NCI-H1417 (cell line): ENCODE measurements at places on chromosomes 5 and 9.

DNA sequence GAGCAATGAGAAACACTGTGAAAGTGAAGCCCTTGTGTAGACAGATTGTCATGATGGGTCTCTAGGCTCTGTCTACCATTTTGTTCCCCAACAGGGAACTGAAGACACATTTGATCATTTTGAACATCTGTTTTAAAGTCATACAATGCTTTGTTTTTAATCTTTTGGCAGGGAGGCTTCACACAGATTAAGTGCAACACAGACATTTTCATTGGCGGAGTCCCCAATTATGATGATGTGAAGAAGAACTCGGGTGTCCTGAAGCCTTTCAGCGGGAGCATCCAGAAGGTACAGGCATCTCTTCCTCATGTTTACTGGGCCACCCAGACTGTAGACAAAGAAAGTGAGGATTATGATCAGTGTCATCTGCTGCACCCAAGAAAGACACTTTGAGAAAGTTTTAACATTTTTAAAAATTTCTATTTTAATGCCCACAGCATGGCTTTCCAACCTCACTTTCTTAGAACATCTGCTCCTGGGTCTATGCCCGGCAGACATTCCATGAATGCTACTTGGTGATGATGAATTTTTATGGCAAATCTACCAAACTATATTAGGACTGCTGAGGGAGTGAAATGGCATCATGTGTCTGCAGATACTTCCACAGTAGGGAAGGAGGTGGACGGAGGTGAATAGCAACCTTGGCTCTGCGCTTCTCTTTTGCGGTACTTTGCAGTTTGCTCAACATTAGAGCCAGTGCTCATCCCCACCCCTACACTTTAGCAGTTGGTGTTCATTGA lies 121.3 kb downstream of the LIFR start:
- no peak for DNase-seq

DNA sequence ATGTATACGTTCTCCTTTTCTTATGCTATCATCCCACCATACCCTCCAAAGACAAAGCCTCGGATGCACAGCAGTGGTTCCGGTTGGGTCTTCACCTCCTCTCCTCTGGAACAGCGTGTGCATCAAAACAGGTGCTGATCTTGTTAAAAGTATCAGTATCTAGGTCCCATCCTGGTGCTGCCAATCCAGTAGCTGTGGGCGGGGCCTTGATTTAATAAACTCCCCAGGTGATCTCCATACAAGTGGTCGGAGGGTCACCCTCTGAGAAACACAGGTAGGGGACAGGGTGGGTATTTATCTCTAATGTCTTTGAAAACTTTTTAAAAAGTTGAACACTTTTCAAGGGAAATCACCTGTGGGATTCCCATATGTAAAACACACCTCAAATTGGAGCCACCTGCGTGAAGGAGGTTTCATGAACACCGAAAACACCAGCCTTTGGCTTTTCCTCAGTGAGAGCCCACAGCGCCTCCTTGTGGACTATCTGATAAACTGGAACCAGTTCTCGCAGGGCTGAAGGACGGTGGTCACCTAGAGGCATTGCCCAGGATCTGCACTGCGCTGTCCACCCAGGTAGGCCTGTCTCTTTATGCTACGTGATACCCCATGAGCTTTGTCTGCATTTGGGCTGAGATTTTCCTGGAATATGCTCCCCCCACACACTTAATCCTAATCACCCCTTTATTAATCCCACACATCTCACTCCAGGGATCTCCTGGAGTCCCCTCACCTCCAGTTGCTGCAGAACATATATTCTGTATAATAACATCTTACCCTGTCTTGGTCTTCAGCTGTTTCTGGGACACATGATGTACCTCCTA lies 80.5 kb upstream of the EPB41L4B start:
- peak; percentile 55 for DNase-seq

- DNase-seq = no peak
These were observed 16.2 kb downstream of the COL5A1 start for GRCh38 chr9:134657666-134658377.

GRCh38 chr9:133113949-133114885 lies 6.8 kb downstream of the RALGDS start:
- DNase-seq = no peak

GRCh38 chr5:179559284-179560252 lies 9.2 kb downstream of the RUFY1 start:
- DNase-seq = peak; percentile 91

DNA sequence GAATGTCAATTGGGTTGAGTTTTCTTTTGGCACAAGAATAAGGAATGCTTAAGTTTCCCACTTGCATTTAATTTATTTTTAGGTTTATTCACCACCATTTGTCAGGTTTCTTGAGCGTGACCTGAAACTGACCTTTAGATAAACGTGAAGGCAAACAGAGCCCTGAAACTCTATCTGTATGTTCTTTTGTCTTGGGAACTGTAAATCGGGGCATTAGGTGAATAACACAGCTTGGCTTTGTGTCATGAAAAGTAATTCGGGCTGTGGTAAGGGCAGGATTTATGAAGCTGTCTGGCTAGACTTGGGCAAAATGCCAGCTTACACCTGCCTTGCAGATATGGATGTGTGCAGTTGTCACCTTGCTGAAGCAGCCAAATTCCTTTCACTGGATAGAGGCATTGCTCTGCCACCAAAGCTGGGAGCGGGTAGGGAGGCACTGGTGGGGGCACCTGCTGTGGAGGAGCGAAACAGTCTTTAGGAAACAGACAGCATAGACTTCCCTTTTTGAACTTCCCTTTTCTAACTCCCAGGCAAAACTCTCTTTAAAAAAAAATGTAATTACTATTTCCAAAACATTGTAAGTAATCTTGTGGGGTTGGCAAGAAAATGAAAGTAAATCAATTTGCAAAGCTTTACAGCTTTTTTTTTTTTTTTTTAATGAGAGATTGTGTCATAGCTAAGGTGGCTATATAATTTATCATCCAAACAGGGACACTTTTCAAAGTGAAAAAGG lies 545.2 kb downstream of the CSNK1G3 start:
- peak; percentile 55 for DNase-seq

GRCh38 chr9:92620845-92621244 lies 49.1 kb downstream of the IPPK start:
- no peak for DNase-seq

GRCh38 chr5:168449166-168449565 lies 37.1 kb upstream of the RARS1 start:
- DNase-seq = no peak

- peak; percentile 44 for DNase-seq
These were observed 2.1 kb downstream of the GPR150 start for GRCh38 chr5:95621839-95622629.

GRCh38 chr5:143402553-143403333 lies 743 bp downstream of the NR3C1 start:
- DNase-seq = peak; percentile 67

DNA sequence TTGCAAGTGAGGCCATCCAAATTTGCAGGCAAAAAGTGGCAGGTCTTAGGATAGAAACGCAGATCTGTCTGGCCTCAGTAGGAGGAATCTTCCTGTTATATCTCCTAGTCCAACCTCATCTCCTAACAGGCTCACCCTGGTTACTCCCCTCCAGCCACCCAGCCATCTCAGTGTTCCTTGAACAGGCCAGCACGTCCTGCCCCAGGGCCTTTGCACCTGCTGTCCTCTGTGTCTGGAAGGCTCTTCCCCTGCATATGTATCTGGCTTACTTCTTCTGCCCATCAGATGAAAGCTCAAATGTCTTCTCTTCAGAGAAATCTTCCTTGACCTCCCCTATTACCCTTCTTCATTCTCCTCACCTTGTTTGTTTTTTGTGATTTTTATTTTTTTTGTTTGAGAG lies 107.3 kb upstream of the ALDH1B1 start:
- no peak for DNase-seq

DNA sequence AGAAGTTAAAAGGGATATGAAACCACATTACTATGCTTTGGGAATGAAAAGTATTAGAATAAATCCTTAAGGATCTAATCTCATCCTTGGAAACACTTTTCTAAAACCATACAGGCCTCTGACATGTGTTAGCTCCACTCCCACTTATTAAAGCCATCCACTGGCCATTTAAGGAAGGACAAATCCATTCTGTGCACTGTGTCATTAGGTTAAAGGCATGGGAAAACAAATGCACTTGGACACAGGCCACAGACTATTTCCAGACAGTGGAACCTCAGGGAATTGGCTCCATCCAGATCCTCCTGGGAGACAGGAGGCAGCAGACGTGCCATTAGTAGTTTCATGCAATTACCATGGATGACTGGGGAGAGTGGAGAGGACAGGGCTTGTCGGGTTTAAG lies 454.9 kb downstream of the ENC1 start:
- peak; percentile 1 for DNase-seq

DNA sequence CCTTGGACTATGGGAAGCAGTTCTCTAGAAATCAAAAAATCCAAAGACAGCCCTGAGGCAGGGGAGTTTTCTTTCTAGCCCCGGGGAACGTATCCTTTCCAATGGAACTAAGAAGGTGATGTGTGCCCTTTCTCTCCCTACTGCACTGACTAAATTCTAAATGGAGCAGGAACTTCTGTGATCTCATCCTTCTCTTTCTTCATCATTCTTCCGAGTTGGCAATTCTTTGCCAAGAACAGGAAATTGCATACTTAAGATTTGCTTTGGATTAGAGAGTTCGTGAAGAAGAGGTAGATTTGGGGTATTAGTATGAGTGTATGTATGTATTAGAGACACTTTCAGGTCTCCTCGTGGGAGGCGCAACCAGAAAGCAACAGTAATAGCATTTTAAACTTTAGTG lies 178.0 kb upstream of the PIK3R1 start:
- no peak for DNase-seq

GRCh38 chr5:169521366-169521983 lies 62.1 kb upstream of the SPDL1 start:
- DNase-seq = no peak

DNA sequence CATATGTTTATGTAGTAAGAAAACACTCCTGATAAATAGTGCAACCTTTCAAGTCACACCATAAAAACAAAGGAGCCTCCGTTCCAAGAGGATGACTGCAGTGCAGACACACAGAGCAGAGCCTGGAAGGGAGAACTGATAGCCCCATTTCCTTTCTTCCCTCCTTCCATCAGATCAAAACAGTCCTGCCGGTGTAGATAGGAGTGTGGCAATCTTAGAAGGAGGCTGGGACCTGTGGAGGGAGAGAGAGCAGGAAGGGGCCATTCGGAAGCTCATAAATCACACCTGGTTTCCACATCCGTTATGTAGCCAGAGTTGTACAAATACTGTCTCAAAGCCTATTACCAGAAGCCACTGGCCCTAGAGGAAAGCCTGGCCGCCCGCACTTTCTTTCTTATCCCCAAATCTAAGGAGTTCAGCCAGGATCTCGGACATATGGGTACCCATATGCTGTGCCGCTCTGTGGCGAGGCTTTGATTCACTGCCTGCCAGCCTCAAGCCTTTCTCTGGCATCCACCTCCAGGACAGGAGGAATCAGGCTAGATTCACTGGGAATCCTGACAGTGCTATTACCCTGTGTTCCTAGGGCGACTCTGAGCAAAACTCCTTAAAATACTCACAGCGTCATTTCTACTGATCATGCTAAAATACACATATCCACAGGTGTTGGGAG lies 26.9 kb downstream of the DAP start:
- DNase-seq = no peak

DNA sequence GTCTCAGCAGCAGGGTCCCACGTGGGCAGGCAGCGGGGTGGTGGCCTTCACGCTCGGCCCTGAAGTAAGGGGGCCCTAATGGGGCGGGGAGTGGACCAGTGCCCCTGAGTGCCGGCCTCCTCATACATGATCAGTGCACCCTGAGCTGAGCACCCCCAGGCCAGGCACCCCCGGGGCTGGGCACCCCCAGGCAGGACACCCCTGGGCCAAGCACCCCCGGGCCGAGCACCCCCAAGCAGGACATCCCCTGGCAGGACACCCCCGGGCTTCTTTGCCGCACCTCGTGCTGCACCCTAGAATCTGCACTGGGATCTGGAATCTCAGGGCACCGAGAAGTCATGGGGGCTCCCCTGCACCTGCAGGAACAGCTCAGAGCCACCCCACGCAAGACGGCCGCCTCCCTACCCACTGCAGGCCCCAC lies 51.4 kb downstream of the EXD3 start:
- DNase-seq = no peak

- no peak for DNase-seq
These were observed 42.6 kb upstream of the TNFAIP8 start for GRCh38 chr5:119313197-119313596.

DNA sequence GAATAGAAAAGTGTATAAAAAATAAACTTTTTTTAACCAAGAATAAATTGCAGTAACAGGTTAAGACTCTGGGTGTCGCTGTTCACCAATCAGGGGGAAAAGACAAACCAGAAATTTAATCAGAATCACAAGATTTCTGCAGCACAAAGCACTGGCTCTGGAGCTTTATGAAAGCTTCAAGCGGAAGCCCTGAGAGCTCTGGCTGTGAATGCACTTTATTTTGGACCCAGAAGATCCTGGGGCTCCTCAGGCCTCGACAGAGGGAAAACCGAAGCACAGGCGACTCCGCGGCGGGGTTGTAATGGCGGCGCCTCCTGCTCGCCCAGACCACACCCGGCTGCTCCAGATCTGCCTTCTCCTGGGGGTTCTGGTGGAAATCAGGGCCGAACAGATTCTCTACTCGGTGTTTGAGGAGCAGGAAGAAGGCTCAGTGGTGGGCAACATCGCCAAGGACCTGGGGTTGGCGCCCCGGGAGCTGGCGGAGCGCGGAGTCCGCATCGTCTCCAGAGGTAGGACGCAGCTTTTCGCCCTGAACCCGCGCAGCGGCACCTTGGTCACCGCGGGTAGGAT lies at the start of gene PCDHGA4:
PCDHGA4 (plus strand) TSS at position 122 of the 570 bp plus-strand sequence; CDS start at position 209, 87 bp downstream.
- DNase-seq = no peak

DNA sequence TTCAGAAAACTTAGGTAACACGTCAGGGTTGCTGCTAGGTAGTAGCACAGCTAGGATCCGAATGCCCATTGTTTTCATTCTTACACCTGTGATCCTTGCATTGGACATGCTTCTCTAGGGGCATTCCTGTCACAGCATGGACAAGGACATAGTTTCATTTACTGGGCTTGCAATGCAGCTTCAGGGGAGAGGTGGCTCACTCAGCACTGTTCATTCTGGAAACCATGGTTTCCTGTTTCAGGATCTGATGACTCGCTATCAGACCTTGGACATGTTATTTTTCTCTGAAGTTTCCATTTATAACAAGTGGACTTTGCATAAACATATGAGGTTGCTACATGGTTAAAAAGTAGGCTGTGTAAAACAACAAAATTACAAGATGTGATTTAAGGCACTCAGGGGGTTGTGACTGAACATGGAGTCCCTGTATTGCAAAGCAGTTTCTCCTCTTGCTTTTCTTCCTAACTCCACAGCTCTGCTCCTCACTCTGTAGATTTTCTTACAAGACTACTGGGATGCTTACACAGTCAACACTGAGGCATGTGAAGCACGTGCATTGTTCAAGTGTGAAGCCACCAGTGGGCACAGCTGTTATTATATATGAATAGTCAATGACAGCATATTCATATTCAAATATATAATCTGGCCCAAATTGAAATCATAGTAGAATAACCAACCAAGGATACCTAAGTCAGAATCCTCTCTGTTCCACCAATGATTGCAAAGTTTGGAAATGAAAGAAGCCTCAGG lies 66.1 kb upstream of the STK32A start:
- no peak for DNase-seq

DNA sequence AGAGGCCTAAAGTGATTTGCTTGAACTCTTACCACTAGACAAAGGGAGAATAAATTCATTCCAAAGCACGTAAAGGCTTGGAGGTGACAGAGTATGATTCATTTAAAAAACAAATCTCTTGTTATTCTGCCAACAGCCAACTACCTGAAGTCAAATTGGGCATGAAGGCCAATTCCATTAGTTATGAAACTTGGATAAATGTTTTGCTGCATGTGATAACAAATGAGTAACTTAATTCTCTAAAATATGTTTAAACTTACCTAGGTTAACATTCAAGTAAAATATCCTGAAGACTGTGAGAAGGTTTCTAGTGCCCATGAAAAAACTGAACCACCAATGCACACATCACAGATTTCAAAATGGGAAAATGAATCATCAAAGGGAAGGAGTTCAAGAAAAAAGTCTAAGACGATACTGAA lies 120.1 kb upstream of the TSLP start:
- no peak for DNase-seq
